ENCODE measurements at places on chromosomes 6 and 20.

DNA sequence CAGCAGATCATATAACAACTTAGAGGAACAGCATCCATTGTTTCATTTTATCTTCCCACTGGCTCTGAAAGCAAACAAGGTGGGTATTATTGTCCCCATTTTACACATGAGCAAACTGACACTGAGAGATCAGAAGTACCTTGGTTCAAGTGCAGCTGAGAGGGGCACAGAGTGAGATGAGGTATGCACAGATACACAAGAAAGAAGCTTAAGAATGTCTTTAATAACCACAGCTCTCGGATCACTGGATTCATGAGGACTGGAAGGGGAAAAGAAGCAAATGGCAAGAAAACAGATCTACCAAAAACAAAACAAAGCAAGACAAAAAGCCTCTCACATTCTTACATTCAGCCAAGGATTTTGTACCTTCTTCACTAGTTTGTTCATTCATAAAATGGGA, 10.6 kb downstream of the SLC2A10 start:
- no peak for DNase-seq

GRCh38 chr20:63547725-63548480, at the start of gene SRMS:
SRMS (minus strand) TSS chr20:63547749; CDS start chr20:63547463, 286 bp downstream.
- no peak for DNase-seq

GRCh38 chr20:54772893-54773642, 297.7 kb downstream of the DOK5 start:
- no peak for DNase-seq

GRCh38 chr6:157597461-157598312, 216.7 kb downstream of the ZDHHC14 start:
- DNase-seq: peak; percentile 42

GRCh38 chr6:127219869-127220268, 46.8 kb upstream of the RNF146 start:
- no peak for DNase-seq

DNA sequence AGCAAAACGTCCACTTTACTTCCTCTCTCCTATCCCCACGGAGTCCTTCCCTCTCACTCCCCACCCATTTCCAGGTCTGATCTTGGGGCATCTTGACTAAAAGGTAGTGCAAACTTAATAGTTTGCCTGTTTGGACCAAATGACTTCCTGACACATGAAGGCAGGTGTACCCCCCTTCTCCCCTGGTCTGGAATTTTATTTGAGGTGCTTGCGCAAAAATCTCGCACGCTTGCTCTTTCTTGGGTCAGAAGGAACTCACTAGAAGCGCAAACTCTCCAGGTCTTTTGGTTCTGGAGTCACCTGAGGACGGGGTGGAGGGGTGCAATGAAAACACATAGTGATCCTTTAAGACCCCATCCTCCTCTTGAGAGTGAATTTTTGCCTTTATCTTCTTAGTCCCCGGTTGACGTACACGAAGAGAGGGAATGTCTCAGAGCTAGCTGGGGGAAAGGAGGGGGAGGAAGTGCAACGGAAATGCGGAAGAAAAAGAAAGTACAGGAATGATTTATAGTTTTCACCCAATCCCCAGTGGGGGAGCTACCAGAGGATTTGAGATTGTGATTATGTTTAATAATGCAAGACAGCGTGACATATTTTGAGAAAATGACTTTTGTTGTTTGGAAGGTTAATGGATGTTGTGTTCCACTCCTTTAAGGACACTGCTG, 4.9 kb downstream of the ADGRB3 start:
- DNase-seq: no peak

- DNase-seq: peak; percentile 66
Measured at GRCh38 chr20:19944772-19945459, 72.2 kb upstream of the NAA20 start.

DNA sequence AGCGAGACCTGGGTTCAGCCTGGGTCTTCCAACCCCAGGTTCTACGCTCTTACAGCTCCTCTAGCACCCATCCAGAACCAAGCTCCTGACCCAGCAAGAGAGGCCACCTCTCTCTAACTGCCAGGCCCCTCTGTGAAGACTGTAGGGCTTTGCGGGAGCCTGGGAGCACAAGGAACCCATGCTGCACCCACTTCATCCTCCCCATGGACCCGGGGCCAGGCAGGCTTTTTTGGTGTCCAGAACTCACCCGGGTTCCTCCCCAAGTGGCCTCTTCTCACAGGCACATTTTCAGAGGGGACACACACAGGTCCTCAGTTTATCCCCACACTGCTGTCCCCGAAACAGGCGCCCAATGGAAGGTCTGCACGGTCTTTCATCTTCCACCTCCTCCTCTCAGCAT, 145.9 kb downstream of the SYNDIG1 start:
- DNase-seq: no peak

GRCh38 chr6:124780623-124781022, 181.6 kb upstream of the RNF217 start:
- no peak for DNase-seq

DNA sequence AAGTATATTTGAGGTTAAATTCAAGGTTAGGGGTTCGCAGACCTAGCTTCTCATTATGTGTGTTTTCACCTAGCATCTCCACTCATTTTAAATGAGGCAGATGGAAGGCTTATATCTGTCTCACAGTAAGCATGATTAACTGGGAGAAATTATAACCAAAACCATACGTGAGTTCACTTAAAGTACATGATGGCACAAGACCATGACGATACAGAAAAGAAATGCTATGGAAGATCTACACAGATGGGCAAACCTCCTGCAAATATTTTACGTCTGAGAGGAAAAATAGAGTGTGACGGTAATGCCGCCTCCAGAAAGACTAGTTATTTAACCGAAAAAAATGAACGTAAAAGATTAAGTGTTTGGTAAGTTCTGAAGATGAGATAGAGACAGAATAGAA, 337.8 kb downstream of the FARS2 start:
- no peak for DNase-seq

- DNase-seq: no peak
Measured at GRCh38 chr20:9300080-9300479, 214.3 kb upstream of the LAMP5 start.

- DNase-seq: peak; percentile 33
Measured at GRCh38 chr20:46939031-46939965, 44.7 kb downstream of the EYA2 start.

GRCh38 chr6:84752118-84752850, 12.1 kb downstream of the TBX18 start:
- DNase-seq: peak; percentile 92

GRCh38 chr6:36659271-36659670, 19.2 kb upstream of the CDKN1A start:
- DNase-seq: peak; percentile 78

DNA sequence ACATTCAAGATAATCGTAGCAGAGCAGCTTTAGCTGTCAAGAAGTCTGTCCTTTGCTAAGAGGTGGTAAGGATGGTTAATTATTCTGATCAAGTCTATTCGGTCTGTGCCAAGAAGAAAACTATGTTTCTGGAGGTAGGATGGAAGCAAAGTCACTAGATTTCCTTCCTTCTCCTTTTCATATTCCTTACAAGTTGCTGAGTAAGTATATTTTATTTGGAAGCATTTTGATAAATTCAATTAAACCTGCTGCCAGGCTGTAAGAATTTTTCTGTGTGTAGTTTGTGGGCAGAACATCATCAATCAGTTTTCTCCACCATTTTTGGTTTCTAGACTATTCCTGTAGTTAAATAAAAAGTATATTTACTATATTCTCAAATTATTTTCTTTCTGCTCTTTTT, 311.3 kb downstream of the PRKN start:
- no peak for DNase-seq

DNA sequence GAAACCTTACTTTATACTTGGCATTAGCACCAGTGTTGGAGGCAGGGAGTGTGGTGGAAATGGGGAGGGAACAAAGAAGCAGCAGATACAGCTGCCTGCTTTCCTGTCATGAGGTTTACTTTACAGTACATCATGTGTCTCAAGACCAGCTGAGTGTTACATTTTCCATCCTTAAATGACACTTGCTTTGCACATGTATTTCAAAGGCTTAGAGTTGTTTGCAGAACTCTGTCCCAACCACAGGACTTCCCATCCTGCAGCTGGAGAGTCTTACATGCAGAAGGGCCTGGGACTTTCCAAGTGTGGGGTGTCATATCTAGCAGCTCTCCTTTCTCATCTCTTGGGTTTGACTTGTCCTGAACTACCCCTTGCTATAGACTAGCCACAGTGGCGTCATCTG, 395.9 kb downstream of the DHX35 start:
- no peak for DNase-seq

- peak; percentile 81 for DNase-seq
Measured at GRCh38 chr6:48535582-48536009, 424.6 kb upstream of the PTCHD4 start.

- no peak for DNase-seq
Measured at GRCh38 chr20:33013701-33014326, 6.3 kb downstream of the BPIFB2 start.

GRCh38 chr6:38603496-38603895, 36.2 kb downstream of the BTBD9 start:
- no peak for DNase-seq

DNA sequence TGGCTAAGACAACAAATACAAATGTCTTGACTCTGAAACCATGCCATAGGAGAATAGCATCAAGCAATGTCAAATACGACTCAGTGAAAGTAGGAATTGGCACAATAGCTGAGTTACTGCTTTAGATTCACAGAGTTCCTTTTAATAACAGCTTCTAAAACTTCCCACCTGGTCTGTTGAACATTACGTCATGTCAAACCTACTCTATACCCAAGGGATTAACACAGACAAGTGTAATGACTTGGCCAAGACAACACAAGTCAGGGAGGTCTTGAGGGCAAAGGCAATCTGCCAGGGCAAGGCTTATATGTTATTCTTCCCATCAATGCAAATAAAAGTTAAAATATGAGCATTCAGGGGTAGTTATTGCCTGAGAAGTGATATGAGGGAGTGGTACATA, 265.1 kb upstream of the PRDM1 start:
- DNase-seq: no peak

- DNase-seq: no peak
Measured at GRCh38 chr6:21213492-21213891, 380.1 kb upstream of the SOX4 start.

- DNase-seq: peak; percentile 31
Measured at GRCh38 chr20:1391640-1392442, 1.0 kb downstream of the FKBP1A start.

DNA sequence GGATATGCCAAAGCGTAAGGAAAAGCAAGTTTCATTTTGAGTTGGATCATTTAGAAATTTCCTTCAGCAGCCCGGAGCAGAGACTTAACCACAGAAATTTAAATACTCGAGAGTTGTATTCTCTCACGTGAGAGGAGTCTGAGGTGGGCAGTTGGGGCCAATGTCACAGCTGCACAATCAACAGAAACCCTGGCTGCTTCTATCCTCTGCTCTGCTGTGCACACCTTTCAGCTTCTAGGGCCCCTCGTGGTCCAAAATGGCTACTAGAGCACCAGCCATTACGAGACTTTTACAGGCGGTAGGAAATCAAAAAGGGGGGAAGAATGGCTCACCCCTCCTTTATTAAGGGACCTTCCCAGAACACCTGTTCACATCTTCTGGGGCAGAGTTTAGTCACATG, 153.9 kb downstream of the TAF4 start:
- DNase-seq: no peak

GRCh38 chr20:35010405-35011192, 54.9 kb downstream of the MYH7B start:
- no peak for DNase-seq

- DNase-seq: no peak
Measured at GRCh38 chr6:127403636-127404035, 55.6 kb downstream of the KIAA0408 start.

- no peak for DNase-seq
Measured at GRCh38 chr6:18640754-18641153, 253.6 kb downstream of the RNF144B start.

- no peak for DNase-seq
Measured at GRCh38 chr20:16548068-16548672, 25.1 kb downstream of the KIF16B start.

- DNase-seq: no peak
Measured at GRCh38 chr6:20055916-20056315, 156.4 kb downstream of the MBOAT1 start.

DNA sequence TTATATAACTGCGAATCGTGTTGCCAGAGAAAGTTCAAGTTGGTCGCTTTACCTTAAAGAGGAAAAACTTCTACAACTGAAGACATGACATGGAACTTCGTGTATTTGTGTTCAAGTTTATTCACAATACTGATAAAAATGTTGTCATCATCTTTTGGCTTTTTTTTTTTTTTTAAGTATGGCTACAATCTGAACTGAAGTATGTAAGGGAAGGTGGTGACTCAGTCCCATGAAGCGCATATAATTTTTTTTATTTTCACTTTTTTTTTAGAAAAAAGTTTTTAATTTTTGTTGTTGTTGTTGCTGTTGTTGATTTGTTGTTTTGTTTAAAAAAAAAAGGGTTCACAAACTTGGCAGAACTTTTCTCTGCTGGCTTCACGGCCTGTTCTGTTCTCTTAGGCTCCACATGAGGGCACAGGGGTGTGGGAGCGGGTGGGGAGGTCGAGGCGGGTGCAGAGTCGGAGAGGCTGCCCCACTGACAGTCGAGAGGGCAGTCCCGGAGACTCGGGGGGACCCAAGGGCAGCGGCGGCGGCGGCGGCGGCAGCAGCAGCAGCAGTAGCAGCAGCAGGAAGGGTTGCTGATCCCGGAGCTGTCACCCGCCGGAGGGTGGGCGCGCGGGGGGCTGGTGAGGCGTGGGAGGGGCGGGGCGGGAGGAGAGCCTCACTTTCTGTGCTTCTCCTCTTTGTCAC, 17.0 kb downstream of the TFAP2A start:
- no peak for DNase-seq

GRCh38 chr6:154236646-154237301, 119.8 kb downstream of the IPCEF1 start:
- no peak for DNase-seq

DNA sequence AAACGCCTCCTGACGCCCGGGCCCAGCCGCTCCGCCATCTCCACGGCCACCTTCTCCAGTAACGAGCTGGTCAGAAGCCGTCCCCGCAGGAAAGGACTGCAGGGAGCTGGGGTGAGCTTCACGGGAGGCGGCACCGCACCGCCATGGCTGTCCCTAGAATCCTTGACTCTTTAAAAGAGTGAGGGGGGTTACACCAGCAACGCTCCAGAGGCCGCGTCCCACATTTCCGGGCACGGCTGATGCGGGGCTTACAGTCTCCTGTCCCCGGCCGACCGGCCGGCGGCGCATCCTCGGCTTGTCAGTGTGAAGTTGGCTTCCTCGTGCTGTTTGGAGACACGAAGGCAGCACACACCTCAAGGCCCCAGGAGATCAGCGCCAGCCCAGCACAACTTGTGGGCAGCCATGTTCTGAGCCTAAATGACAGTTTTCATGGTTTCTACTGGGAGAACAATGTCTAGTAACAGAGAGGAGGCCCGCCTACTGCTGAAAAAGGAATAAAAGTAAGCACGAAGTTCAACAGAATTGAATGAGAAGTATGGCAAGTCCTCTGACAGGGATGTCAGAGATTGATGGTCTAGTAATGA, 30.4 kb downstream of the SLC2A4RG start:
- DNase-seq: no peak

- DNase-seq: no peak
Measured at GRCh38 chr20:63316502-63316921, 23.5 kb downstream of the COL20A1 start.

- no peak for DNase-seq
Measured at GRCh38 chr6:44097782-44098317, 29.4 kb downstream of the MRPL14 start.
